ENCODE measurements at places on chromosomes 1 and 21.

GRCh38 chr1:176515310-176515709 lies 52.3 kb downstream of the PAPPA2 start:
- H3K27me3 ChIP-seq = no peaks in the 10 kb centered on the region
- no peak overlapping the region for H3K4me3 ChIP-seq
- no peaks in the 10 kb centered on the region for H3K36me3 ChIP-seq
- no peaks in the 10 kb centered on the region for H3K4me1 ChIP-seq
- no peak for DNase-seq

- H3K4me3 ChIP-seq = no peak overlapping the region
- no peak for DNase-seq
Observed at GRCh38 chr1:4802024-4802423, 147.6 kb downstream of the AJAP1 start.

- H3K4me1 ChIP-seq = no peaks in the 10 kb centered on the region
- H3K4me3 ChIP-seq = no peak overlapping the region
- H3K27me3 ChIP-seq = peaks cover 6% of the 10 kb centered on the region
- H3K27ac ChIP-seq = no peak overlapping the region
- H3K36me3 ChIP-seq = no peaks in the 10 kb centered on the region
- DNase-seq = no peak
Observed at GRCh38 chr21:44534688-44535087, 5.3 kb downstream of the KRTAP10-1 start.

GRCh38 chr1:3313576-3313950 lies 140.9 kb upstream of the ARHGEF16 start:
- no peaks in the 10 kb centered on the region for H3K36me3 ChIP-seq
- H3K27me3 ChIP-seq = peaks cover 4% of the 10 kb centered on the region
- no peaks in the 10 kb centered on the region for H3K4me1 ChIP-seq

- H3K4me1 ChIP-seq = peaks cover 29% of the 10 kb centered on the region
- H3K36me3 ChIP-seq = no peaks in the 10 kb centered on the region
- no peak overlapping the region for H3K27ac ChIP-seq
- DNase-seq = no peak
Observed at GRCh38 chr1:35932941-35933340, 2.0 kb downstream of the AGO3 start.

All from activated naive CD8-positive, alpha-beta T cell treated with anti-CD3 and anti-CD28 coated beads, Interleukin-2, amount 10 ng/mL, durations not matched to agents 7 days and 5 days (primary cell).